Neural progenitor cell (in vitro differentiated cells): ENCODE measurements at places on chromosomes 3 and 15.
A peak's percentile ranks its signal among the peaks of the same experiment; 100 is the strongest.

GRCh38 chr15:51735228-51736010 is 2.0 kb downstream of the LYSMD2 start:
- no peak for DNase-seq

GRCh38 chr3:48466386-48467109 is 20.0 kb downstream of the ATRIP start:
- no peak for DNase-seq

GRCh38 chr3:63877737-63878393 is 14.2 kb downstream of the ATXN7 start:
- no peak for DNase-seq

- no peak for DNase-seq
Observed at GRCh38 chr3:167469381-167469780, 4.5 kb downstream of the SERPINI2 start.

GRCh38 chr3:43895573-43895972 is 204.8 kb downstream of the ABHD5 start:
- no peak for DNase-seq

DNA sequence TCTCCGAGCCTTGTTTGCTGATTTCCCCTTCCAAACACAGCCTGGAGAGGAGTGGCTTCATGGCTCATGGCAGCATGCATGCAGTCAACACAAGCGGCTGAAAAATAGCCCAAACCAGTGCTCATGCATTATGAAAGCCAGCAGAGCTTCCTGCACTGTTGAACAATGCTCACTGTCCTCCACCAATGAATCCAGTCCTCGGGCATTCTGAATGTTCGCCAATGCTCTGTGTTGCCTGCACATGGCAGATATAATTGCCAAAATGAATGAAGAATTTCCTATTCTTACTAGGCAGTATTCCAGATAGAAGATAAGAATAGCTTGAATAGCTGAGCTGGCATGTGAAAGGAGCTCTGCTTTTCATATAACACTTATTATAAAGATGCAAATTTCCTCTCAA is 252.7 kb downstream of the ROBO1 start:
- no peak for DNase-seq

DNA sequence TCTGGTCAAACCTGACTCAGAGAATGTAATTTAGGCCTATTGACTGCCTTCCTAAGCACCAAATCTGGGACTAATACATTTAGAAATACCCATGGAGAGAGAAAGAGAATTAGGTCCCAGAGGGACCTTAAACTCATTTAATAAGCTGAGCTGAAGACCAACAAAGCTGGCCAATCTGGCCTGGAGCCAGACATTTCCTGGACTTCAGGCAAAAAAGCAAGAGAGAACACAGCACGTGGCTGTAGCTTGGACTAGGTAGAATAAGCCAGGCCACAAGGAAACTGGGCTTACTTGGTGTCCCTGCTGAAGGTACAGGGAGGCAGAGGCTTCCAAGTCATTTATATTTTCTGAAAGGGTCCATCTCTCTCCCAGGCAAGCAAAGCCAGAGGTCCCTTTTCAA is 88.1 kb downstream of the RTP4 start:
- DNase-seq, result no peak

DNA sequence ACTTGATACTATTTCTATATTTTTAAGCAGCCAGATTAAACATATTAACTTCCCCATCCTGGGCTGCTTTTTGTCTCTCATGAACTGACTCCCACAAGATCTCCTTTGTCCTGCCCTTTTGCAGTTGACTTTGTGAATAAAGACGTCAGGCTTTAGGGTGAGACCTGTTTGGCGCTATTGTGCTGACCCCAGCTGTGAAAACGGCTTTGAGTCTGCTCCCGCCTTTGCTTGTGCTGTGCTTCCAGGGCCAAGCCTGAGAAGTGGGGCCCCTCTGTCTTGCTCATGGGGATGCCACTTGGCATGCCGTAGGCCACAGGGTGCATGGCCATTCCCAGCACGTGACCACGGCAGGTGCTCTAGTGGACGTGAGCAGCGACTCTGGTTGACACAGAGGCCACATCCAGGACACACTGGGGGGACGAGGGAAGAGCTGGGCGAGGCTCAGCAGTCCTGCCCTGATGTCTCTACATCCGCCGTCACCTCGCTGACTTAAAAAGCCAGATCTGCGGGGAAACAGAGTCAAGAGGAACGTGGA is 268.9 kb upstream of the LYSMD4 start:
- peak; percentile 52 for DNase-seq

DNA sequence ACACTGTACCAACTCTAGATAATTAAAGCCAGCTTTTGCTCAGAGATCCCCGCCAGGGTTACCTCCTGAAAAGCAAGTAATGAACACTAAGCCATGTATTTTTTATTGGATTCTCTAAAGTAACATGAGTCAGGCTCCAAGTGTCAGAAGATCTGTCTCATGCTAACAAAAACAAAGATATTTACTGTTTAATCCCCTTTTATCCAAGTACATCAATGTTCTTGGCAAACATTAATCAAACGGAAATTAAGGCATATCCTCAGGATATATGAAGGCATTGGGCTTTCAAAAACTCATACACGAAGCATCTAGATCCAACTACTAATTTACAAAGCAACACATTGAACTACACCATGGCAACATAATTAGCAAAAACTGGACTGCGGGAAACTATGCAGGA is 37.2 kb downstream of the MYO5A start:
- no peak for DNase-seq

GRCh38 chr3:26308454-26308853 is 314.1 kb upstream of the LRRC3B start:
- DNase-seq, result no peak

DNA sequence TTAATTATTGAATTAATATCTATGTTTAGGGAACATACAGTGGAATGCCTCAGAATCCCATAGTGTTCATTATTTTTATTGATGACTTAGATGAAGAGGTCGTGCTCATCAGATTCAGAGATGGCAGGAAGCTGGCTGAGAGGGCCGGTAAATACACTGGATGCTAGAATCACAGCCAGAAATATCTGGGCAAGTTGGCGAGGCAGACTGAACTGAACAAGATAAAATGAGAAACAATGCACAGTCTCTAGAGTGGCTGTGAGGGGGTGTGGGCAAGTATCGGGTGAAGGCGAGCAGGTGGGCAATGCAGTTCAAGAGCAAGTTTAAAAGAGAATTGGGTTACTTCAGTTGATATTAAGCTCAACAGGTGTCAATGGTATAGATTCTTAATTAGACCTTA is 5.9 kb downstream of the DGKG start:
- DNase-seq, result no peak

DNA sequence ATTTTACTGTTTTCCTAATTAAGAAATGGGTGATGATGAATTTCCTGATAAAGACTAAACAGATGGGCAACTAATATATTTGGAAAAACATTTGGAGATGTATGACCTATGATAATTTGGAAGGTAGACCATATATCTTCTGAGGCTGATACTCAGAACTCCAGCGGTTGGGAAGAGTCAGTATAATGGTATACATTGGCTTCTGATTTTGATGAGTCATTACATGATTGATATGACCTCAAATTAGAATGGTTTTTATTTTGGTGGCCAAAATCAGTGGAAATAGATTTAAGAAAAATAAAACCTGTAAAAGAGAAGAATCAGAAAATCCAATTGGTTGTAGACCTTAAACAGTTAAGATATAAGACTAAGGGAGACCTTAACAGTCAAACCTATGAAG is 496.4 kb upstream of the ALCAM start:
- DNase-seq, result no peak

DNA sequence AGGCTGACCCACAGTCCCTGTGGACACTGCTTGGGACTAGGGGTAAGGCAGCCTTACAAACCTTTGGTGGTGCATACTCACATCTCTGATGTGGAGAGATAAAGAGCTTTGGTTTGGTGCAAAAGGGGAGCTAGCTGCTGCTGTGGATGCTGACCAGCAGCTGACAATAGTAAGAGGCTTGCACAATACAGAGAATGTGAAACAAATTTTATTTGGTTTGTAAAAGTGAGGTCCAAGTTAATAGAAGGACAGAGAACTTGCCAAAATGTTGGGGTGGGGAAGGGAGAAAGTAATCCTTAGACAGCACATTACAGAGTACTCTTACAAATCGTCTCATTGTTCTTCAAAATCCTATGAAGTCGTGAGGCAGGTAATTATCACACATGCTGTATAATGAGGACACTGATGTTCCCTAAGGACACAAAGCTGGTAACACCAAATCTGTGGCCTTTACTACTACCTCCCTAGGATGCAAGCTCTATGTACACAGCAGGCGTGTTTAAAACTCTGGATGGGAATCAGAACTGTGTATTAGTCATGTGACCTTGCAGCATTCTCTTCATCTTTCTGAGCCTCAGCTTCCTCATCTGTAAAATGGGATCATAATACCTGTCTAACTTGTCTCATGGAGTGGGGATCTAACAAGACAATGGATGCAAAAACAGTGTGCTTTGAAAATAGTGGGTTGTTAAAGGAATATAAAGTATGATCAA is 21.6 kb downstream of the ARHGAP31 start:
- no peak for DNase-seq

DNA sequence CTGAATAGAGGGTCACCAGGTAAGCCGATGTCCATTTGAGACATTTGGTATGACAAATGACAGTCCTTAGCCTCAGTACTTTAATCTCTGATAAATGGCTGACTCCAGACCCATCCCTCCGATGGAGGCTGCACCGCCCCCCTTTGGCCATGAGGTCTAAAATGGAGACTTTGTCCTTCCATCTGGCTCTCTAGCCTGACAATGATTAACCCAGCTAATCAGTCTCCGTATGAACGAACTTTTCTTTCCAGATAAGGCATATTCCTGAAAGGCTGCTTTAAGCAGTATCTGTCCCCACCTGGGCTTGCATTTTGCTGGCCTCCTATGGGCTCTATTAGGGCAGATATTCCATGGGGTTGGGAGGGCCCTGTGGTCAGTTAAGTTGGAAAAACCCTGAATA is 10.8 kb upstream of the MYZAP start:
- DNase-seq, result no peak

- DNase-seq, result no peak
Observed at GRCh38 chr3:108021533-108021932, 69.3 kb downstream of the CD47 start.

- DNase-seq, result no peak
Observed at GRCh38 chr3:128663151-128663550, 12.5 kb upstream of the RPN1 start.

GRCh38 chr3:184741798-184742675 is 30.2 kb upstream of the MAGEF1 start:
- DNase-seq, result peak; percentile 34

DNA sequence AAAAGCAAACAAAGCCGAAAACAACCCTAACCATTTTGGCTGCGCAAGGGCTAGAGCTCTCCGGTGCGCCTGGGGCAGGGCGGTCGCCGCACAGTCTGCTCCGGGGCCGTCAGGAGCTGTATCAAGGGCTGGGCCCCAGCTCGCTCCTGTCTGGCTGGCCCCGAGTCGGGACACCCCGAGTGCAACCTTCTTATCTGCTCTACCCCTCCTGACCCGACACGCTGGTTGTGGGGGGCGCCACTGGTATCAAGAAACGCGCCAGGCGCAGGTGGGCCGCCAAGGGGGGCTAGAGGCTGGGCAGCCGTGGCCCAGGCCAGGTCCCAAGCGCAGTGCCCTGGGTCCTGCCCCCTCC is 36.0 kb downstream of the NR2F2 start:
- peak; percentile 57 for DNase-seq

DNA sequence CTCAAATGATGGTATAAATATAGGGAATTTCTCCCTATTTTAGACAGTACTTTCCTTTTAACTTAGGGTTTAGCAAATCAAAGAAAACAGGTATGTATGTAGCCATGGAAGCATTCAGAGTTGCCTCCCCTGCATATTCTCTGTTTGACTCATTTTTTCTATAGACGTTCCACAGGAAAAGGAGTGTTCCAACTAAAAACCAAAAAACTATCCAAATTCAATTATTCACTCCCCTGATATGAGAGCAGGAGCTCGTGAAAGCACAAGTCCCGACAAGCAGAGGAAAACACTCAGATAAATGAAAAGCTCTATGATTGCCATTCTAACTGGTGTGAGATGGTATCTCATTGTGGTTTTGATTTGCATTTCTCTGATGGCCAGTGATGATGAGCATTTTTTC is 119.5 kb downstream of the FRMD5 start:
- no peak for DNase-seq

- DNase-seq, result peak; percentile 28
Observed at GRCh38 chr15:47820057-47820746, 102.9 kb downstream of the SEMA6D start.
